Suprapubic skin (tissue), 4 donors: ENCODE measurements at places on chromosomes 11 and 22. TPM values are rescaled to one million over a fixed set of nuclear protein-coding genes. Genes with fewer than 3 reads are reported as not detected.

OR10D3 gene
- total RNA-seq = not detected

OR8D4 gene
- not detected for total RNA-seq

ADORA2A gene
- total RNA-seq = 2.2 TPM

DNA sequence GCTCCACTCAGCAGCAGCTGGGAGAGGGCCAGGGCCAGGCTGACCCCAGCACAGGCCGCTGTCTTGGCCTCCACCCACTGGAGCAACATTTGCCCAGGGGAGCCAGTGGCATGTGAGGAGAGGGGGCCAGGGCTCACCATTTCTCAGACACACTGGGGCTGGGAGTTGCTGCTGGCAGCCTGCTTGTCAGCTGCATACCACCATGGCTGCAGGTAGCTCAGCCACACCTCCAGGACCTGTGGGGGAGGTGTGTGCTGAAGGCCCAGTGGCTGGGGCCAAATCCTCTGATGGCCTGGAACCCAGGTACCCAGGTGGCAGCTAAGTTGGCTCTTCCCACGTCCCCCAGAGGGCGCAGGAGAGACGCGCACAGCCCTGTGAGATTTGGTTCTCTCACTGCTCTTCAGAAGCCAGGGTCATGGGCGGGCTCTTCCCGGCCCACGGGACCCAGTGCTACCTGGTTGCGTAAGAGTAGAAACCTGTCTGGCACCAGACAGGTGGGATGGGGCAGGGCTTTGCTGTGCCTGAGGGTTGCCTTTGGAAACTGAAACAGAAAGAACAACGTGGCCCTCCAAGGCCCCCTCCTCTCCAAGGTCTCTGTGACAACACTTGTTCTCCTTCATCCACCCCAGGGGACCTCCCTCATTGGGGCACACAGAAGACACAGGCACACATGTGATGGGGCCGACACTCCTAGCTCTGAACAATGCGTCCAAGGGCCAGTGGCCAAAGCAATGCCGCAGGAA is 98.8 kb downstream of the MED15 start:
- DNase-seq = no peak

DNA sequence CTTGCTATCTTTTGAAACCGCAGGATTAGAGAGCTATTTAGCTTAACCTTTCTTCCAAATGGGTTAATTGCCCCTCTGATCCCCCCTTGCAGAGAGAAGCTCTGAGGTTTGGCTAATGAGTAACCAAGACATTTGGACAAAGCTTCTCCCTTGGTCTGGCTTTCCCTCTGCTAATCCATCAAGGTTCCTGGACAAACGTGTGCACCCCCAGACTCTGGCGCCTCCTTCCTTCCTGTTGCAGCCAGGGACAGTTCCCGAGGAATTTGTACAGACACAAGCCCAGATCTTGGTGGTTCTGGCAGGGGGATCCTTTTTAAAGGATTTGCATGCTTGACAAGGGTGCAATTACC is 1.6 kb downstream of the KIAA1671 start:
- no peak for DNase-seq

GRCh38 chr22:43319661-43320486 is 23.3 kb downstream of the SCUBE1 start:
- DNase-seq = no peak

- no peak for DNase-seq
Measured at GRCh38 chr11:69035150-69035945, 13.4 kb upstream of the TPCN2 start.

DNA sequence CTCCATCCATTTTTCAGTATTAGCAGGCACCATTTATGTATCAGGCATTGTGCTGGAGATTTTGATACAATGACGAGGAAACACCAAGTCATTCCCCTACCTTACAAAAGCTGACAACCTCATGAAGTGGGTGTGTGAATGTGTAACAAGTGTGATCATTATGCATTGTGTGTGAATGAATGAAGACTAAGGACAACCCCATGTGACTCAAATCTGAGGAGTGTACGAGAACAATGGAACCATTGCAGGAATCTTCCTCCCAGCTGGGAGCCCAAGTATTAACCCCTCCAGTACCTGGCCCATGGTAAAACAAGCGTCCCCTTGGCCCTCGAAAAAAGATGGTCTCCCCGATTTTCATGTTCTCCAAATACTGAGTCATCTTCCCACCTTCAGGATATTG is 4.4 kb downstream of the CYB5R2 start:
- no peak for DNase-seq

DNA sequence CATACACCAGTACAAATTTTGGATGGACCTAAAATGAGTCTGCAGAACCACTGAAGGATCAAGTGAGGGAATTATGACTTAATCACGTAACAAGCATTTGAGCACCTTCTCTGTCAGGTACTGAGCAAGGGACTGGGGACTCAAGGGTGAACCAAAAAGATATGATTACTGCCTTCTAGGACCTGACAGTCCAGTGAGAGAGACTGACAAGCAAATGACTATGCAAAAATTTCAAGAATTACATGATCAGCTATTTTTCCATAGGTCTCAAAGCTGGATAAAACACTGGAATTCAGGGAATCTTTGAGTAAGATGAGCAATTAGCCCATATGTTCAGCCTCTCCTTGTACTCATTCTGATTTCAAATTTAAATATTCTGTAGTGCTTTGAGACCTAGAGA is 5.2 kb upstream of the STT3A start:
- DNase-seq = no peak

TCN2 gene
- total RNA-seq = 9.9 TPM

SCARF2 gene
- total RNA-seq = 7.6 TPM

- DNase-seq = no peak
Measured at GRCh38 chr11:116472651-116473050, 300.1 kb downstream of the BUD13 start.

GRCh38 chr11:66123902-66124301 is 53.8 kb downstream of the PACS1 start:
- no peak for DNase-seq

DNAJC4 gene
- 55.1 TPM for total RNA-seq

NXPE1 gene
- total RNA-seq = not detected

DNA sequence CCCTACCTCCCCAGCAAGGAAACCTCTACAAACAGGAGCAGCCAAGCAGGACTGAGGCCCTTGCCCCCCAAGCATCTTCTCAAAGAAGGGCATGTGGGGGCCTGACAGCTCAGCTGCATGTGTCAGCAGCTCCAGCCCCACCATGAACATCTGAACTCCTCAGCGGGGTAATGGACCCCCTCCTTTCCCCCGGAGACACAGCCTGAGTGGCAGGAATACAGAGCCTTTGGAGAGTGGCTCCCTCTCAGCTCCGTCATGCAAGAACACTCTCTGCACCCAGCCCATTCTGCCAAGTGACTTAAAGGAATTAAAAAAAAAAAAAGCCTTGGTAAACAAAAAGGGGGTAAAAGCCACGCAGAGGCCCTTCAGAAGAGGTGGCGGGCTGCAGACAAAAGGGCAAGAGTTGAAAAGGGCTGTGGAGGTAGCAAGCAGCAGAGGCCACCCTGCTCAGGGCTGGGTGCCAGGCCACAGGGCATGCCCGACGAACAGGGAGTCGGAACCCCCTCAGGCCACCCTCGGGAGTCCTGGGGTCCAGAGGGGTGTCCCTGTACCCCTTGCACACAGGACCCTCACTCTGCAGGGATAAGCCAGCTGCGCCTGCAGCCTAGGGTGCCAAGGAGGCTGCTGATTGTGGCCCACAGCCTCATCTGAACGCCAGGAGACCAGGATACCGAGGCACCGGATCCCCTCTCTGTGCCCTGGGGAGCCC is 62.5 kb downstream of the MACROD1 start:
- no peak for DNase-seq

DNA sequence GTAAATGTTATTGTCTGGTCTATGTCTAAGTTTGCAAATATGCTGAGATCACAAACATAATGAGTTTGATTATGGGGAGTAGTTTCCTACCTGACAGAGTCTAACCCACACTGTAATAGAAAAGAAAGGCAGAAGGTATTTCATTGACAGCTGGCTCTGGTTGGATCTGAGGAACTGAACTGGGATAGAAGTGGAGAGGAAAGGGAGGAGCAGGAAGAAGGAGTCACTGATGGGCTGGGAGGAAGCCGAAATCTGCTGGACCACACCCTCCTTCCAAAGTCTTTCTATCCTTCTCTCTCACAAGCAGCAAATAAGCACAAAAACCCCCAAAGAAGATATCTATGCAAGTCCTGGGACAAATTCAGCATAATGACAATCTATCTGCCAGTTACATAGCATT is 11.7 kb downstream of the BLID start:
- no peak for DNase-seq

- no peak for DNase-seq
Measured at GRCh38 chr22:28826921-28827320, 26.6 kb upstream of the XBP1 start.

- no peak for DNase-seq
Measured at GRCh38 chr11:18802381-18803257, 11.0 kb upstream of the PTPN5 start.

- no peak for DNase-seq
Measured at GRCh38 chr11:61345954-61346843, 13.2 kb downstream of the TKFC start.

FANCF gene
- 8.2 TPM for total RNA-seq

- DNase-seq = no peak
Measured at GRCh38 chr11:74506823-74507222, 13.3 kb upstream of the LIPT2 start.

DNA sequence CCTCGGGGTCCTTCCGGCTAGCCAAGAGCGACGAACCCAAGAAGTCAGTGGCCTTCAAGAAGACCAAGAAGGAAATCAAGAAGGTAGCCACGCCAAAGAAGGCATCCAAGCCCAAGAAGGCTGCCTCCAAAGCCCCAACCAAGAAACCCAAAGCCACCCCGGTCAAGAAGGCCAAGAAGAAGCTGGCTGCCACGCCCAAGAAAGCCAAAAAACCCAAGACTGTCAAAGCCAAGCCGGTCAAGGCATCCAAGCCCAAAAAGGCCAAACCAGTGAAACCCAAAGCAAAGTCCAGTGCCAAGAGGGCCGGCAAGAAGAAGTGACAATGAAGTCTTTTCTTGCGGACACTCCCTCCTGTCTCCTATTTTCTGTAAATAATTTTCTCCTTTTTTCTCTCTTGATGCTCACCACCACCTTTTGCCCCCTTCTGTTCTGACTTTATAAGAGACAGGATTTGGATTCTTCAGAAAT is 1.9 kb upstream of the GCAT start:
- no peak for DNase-seq

GRCh38 chr11:64580412-64580811 is 10.6 kb upstream of the SLC22A12 start:
- no peak for DNase-seq

DGCR8 gene
- 38.7 TPM for total RNA-seq

MLC1 gene
- 3.4 TPM for total RNA-seq

DNA sequence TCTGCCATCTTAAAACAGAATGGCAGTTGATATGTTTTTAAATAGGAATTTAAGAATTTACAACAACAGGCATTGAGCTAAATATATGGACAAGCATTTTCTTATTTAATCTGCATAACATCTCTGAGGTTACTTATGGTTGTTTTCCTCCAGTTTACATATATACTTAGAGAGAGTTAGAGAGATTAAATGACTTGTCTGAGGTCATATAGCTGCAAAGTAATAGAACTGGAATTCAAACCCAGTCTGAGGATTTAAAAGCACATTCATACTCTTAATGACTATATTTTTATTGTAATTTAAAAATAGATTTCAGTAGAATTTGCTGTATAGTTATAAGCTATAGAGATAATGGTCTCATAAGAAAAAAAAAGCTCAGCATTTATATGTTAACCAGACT is 81.4 kb upstream of the GRIK4 start:
- DNase-seq = no peak

DNA sequence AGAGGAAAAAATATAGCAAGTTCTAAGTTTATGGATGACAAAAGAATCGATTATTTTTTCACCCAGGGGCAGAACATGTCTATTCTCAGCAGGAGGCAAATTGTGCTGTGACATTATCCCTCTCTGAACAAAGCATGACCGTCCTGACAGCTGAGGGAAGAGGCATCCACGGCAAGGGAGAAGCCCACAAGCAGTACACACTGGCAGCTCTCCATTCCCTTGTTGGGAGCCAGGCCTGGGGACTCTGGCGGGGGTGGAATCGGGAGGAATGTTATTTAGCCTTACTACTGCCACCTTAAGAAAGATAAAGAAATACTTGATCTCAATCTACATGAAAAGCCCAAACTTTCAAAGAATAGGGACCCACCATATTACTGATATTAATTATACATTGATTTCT is 3.4 kb downstream of the KIRREL3 start:
- no peak for DNase-seq

GRCh38 chr11:107842412-107843100 is 16.0 kb downstream of the SLC35F2 start:
- DNase-seq = no peak

DNA sequence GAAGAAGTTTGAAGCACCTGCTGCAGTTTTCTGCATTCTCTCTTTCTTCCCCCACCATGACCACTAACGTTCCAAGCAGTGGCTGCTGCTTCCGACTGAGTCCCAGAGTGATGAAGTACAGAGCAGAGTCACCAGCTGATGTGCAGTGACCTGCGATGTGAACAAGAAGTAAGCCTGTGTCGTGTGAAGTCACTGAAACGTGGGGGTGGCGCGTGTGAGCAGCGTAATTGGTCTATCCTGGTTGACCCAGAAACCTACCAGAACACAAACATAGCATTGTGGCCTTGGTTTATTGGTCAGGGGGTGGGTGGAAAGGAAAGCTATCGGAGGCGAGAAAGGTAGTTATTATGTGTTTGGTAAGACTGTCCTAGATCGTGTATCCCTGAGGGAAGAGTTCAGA is 3.5 kb downstream of the KRTAP5-7 start:
- no peak for DNase-seq

ENTHD1 gene
- total RNA-seq = not detected

SLC43A3 gene
- 70.4 TPM for total RNA-seq

OR10G4 gene
- not detected for total RNA-seq

DNA sequence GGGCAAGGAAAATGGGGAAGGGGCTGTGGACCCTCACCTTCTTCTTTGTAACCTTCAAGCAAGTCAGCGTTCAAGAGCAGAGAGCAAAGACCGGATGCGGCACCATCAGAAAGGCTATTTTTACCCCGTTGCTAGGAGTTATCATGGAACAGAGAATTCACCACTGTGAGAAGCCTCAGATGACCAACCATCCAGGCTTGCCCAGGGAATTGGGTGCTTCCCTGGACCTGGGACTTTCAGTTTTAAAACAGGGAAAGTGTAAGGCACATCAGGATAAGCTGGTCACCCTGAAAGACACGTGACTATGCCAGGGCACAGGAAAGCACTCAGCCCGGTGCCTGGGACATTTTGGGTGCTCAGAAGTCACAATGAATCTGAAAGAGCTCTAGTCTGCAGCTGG is 10.4 kb downstream of the GALNT18 start:
- DNase-seq = no peak

TUBA8 gene
- total RNA-seq = 2.7 TPM

GRCh38 chr11:96185220-96185768 is 157.7 kb downstream of the MAML2 start:
- DNase-seq = no peak
